ENCODE measurements at places on chromosomes 11 and 22.

DNA sequence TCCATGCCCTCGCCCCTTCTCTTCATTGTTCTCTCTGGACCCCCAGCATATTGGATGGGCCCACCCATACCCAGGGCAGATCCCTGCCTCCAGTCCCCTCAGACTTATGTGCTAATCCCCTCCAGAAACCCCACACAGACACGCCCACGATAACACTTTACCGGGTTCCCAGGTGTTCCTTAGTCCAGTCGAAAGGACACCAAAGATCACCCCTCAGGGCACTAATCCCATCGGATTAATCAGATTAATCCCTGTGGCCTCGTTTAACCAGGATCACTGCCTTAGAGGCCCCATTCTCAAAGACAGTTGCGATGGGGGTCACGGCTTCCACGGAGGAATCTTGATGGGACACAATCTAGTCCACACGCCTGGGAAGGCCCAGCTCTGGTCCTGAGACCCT lies 80.8 kb downstream of the SHANK2 start:
- DNase-seq, result no peak

DNA sequence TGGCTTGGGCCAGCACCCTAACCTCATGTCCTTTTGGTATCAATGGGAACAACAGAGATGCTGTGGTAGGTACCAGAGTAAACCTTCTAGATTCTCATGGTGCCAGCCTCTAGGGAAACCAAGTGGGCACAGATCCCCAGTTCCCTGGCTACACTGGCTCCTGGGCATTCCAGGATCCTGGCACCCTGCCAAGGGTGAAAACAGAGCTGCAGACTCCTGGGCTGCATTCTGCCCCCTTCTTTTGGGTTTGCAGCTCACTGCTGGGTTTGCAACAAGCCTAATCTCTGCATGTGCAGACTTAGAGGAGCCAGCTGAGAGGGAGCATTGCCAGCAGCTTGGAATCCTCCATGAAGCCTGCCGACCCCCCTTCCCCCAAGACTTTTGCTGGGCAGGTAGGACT lies 30.6 kb downstream of the PRDM11 start:
- DNase-seq, result no peak

DNA sequence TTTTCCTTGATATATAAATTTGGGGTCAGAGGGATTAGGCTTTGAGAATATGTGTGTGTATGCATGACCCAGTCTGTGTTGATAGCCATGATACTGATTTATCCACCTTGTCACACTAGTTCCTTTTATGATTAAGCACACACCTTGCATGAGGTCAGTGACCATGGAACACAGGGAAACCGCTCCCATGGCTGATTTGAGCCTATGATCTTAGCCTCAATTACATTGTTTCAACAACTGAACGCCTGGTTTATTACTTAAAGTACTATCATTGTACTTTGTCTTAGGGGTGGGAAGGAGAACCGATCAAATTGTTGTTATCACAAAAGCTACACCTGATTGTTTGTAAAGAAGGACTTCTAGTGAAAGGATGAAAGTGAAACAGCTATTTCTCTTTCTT lies 70.7 kb downstream of the ARFGAP2 start:
- no peak for DNase-seq

DNA sequence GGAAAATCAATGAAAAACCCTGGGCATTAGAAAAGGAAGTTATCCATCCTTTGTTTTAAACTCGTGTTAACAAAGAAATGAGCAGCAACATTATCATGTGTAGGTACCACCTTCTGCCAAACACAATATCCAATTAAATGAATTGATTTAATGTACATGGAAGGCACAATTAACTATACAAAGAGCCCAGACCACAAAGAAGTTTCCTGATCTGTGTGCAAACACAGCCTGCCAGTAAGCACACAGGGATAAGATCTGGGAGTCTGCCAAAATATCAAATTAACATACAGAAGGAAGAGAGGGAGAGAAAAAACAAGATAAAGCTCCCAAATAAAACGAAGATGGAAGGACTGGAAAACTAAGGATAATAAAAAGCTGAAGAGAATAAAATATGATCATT lies 54.1 kb upstream of the SLC25A1 start:
- no peak for DNase-seq

DNA sequence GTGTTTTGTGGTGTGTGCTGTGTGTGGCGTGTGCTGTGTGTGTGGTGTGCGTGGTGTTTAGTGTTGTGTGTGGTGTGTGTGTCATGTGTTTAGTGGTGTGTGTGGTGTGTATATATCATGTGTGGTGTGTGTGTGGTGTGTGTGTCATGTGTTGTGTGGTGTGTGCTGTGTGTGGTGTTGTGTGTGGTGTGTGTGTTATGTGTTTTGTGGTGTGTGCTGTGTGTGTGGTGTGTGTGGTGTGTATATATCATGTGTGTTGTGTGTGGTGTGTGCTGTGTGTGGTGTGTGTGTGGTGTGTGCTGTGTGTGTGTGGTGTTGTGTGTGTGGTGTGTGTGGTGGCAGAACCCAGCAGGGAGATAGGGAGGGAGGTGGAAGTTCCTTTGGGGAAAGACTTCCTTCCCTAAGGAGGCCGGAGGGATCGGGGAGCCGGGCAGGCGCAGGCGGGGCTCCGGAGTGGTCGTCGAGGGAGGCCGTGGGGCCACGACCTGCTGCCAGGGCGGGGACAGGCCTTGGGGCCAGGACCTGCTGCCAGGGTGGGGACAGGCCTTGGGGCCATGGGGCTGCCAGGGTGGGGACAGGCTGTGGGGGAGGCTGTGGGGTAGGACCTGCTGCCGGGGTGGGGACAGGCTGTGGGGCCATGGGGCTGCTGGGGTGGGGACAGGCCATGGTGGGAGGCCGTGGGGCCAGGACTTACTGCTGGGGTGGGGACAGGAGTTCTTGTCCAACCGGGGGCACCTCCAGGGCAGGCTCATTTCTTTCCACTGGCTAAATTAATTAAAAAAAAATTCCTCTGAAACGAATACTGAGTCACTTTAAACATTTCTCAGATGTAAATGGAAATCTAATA lies 15.2 kb downstream of the PIM3 start:
- no peak for DNase-seq

DNA sequence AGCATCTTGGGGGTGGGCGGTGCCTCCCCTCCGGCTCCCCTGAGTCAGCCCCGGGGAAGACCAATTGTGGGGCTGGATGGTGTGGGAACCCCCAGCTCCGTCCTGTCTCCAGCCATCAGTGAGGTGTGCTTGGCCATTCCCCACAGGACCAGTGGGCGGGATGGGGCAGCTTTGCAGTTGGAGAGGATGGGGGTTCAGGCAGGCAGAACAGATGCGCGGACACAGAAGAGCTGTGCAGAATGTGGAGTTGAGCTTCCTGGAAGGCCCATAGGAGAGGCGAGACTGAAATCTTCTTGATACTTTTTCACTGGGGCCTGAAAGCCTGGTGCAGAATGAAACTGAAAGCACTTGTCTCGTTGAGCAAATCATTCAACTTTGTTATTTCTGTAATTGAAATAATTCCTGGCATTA lies 23.8 kb downstream of the PARVB start:
- no peak for DNase-seq

DNA sequence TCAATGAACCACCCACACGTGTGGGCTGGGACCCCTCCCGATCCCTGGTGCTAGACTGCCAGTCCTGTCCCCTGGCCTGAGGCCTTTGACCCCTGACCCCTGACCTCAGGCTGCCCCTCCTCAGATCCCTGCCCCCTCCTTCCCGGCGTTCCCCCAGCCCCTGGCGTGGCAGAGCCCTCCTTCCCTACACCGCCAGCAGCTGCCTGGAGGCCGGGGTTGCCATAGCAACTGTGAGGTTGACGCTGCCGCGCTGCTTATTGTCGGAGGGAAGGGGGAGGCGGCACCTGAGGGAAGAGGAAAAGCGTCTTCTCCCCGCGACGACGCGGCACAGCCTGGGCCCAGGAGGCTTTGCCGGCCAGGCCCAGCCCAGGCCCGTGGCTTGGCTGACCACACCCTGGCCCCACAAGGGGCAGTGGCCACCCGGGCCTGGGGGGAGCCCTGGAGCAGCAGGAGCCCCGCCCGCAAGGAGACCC lies 32.6 kb downstream of the SHANK3 start:
- DNase-seq, result peak; percentile 60

DNA sequence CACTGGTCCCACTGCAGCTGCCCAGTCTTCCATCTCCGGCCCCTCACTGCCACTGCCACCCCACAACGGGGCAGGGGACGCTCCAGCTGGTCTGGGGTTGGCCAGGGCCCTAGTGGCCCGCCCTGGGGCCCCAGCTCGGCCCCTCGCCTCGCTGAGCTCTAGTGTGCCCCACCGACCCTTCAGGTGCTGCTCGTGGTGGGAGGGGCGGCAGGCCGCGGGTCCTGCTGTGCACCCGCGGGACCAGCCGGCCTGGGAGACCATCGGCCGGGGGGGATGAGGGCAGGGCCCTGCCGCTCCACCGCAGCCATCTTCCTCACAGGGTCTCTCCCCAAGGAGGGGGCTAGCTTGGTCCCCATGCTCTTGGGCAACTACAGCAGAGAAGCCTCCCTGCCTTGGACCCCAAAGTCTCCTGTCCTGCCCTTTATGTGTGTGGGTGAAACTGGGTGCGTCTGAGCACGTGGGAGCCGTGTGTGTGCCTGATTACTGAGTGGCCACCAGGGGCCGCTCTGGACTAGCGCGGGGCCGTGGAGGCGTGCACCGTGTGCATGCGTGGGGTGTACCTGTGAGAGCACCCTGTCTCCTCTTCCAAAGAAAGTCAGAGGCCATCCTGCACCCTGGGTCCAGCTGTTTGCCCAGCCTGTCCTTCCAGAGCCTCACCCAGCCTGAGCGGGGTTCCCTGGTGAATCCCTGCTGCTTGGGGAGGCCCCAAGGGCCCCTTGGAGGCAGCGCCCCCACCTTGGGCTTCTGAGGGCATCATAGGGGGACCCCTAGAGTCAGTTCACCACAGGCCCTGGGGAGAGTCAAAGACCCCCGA lies 6.0 kb upstream of the ACR start:
- peak; percentile 28 for DNase-seq

GRCh38 chr11:120004723-120005122 lies 133.2 kb downstream of the TRIM29 start:
- no peak for DNase-seq

- DNase-seq, result no peak
Observed at GRCh38 chr11:2652333-2653197, 47.2 kb downstream of the KCNQ1OT1 start.

- no peak for DNase-seq
Observed at GRCh38 chr11:69666752-69667536, 8.2 kb downstream of the LTO1 start.

- no peak for DNase-seq
Observed at GRCh38 chr11:72974487-72975205, 160.4 kb downstream of the ATG16L2 start.

- no peak for DNase-seq
Observed at GRCh38 chr11:88280673-88281316, 56.7 kb downstream of the CTSC start.

DNA sequence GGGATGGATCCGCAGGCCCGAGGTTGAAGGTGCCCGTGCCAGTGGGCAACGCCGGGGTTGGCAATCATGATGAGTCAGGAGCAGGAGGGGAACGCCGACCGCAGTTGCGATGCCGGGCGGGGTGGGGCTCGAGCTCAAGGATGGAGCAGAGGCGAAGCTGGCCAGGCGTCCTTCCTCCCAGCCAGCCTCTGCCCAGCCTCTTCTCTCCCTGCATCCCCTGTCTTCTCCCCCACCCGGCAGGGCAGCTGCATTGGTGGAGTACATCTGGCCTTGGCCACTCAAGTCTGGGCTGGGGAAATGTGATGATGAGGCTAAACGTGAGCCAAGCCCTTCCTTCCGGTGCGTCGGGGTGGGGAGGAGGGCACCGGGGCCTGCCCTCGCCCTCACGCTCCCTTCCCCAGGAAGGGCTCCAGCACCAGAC lies 3.9 kb downstream of the IFITM10 start:
- DNase-seq, result no peak

GRCh38 chr11:69049490-69049867 lies 747 bp downstream of the TPCN2 start:
- DNase-seq, result no peak

DNA sequence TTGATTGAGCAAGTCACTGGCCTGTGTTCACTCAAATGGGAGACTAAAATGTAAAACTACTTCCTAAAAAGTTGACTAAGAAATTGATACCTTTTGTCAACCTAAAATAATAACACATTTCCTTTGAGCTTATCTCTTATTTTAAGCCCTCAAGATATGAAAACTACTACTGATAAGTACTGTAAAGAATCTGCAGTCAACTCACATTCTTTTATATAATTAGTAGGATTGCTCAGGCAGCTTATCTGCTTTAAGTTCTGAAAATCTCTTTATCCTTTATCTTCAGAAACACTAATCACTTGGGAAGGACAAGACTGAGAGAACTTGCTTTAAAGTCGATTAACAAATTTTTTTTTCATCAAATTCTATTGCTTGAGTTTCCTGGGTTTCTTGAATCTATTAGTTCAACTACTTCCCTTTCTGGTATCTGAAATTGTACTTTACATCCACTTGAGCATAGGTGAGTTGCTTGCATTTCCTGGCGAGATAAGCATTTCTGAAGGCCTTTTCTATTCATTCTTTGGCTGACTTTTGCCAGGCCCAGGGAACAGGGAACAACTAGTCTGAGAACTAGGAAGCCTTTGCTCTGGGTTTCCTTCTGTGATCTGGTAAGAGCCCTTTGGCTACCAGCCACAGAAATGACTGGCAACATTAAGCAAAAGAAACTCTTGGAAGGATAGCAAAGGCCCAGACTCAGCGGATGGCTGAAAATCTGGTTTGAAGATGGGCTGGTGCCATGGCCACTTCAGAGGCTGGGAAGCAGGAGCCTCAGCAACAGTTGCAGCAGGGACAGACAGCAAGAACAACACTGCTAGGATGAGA lies 19.3 kb upstream of the CSRP3 start:
- no peak for DNase-seq

GRCh38 chr11:124108156-124108555 lies 7.1 kb upstream of the VWA5A start:
- DNase-seq, result no peak

GRCh38 chr11:77450227-77450626 lies 23.7 kb downstream of the PAK1 start:
- DNase-seq, result no peak

GRCh38 chr11:849104-849824 lies 6.6 kb downstream of the TSPAN4 start:
- no peak for DNase-seq

GRCh38 chr11:76694664-76695063 lies 24.1 kb upstream of the LRRC32 start:
- DNase-seq, result no peak

DNA sequence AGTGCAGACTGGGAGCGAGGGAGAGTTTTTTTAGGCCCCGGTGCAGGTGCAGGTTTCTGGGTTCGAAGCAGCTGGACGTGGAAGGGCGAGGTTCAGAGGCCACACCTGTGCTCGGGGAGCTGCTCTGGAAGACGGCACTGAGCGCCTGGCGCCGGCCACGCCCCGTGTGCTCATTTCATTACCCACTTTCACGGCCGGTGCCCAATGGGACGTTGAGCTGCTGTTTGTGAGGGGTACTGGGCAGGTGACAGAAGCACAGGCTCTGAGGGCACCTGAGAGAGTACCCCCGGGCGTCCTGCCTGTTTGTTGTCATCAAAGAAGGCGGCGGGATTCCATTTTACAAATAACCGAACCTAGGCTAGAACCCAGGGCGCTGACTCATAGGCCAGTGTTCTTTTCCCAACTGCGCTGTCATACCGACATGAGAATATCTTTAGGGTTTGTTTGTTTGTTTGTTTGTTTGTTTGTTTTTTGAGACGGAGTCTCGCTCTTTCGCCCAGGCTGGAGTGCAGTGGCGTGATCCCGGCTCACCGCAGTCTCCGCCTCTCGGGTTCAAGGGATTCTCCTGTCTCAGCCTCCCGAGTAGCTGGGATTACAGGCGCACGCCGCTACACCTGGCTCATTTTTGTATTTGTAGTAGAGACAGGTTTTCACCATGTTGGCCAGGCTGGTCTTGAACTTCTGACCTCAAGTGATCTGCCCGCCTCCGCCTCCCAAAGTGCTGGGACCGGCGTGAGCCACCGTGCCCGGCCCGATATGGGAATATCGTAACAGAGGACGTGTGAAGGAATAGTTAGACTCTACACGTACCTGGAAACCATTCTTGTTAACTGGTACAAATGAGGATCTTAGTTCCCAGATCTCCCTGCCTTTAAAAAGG lies 16.6 kb upstream of the SPTBN2 start:
- no peak for DNase-seq

Data from NCI-H1694 treated with DMSO at 0.1 percent for 48 hours (cell line).